ENCODE measurements at places on chromosomes 5 and 9.

DNA sequence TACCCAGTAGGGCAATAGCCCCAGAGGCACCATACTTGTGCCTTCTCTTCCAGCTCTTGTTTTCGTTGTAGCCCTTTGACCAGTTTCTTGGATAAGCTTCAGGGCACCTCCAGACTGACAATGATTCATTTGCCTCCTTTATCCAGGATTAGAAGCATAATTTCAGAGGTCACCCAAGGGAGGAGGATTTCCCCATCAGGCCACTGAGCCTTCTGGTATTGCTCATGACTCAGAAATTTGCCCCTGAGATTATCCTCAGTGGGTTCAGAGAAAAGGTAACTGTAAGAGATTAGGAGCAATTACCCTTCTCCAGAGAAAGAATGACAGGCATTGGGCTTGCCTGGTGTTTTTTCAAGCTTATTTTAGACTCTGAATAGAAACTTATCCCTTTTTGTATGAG is 147.9 kb downstream of the MSX2 start:
- no peak for DNase-seq

- no peak for DNase-seq
These were observed 458.4 kb downstream of the KDM4C start for GRCh38 chr9:7216004-7216841.

GRCh38 chr9:130444565-130445221 is at the start of gene ASS1:
Gene ASS1 (plus strand): TSS chr9:130444961. CDS start chr9:130452229, 7,268 bp downstream.
- DNase-seq, result peak; percentile 80

GRCh38 chr9:22240619-22241018 is 206.0 kb upstream of the DMRTA1 start:
- DNase-seq, result no peak

DNA sequence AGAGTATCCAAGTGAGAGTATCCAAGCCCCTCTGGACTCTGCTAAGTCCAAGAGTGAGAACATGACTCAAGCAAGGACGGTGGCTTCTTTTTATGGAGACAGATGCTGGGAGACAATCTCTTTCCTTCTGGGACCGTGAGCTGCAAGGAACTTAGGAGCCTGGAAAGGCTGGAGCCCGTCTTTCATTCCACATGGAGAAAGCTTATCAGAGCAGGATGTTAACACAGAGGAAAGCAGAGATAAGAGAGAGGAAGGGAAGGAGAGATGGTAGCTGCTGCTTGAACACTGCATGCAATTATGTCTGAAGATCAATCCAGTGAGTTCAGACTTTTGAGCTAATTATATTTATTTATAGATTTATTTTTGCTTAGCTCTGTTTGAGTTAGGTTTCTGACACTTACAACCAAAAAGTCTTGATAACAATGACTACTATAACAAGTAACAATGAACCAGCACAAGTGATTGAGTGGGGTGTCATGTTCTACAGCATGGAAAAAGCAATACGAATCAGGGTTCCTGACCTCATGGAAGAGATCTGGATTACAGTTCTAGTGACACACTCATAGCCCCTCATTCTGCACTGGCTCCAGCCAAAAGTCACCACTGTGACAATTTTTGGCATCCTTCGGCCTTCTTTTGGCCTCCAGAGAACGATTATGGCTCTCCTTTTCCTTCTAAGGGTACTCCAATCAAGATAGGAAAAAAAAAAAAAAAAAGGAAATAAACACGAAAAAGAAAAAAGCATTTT is 71.5 kb downstream of the PRLR start:
- DNase-seq, result no peak

DNA sequence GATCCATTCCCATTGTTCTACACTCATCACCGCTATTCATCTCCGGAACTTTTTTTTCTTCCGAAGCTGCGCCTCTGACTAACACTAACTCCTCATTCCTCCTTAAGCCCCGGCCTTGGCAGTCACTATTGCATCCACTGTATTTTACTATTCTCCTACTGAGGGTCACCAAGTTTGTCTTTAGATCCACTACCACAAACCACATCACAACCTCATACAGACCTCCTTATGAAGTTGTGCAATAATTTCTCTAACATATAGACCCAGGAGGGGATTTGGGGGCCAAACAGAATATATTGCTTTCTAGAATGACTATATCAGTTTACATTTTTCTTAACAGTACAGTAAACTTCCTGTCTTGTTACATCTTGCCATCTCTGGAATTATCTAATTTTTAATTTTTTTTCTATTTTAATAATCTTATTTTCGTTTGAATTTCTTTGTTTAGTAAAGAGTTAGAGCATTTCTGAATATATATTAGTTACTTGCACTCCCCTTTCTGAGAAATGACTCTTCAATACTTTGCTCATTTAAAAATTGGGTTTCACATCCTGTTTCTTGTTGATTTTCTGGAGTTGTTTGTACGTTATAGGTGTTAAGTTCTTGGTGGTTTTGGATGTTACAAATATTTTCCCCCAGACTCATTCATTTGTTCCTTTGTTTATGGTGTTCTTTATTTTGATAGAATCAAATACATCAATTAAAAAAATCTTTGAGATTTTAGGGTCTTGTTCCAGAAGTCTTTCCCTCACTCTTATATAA is 37.1 kb downstream of the DMRT2 start:
- DNase-seq, result no peak

GRCh38 chr5:180331647-180331950 is 21.5 kb downstream of the GFPT2 start:
- DNase-seq, result no peak

DNA sequence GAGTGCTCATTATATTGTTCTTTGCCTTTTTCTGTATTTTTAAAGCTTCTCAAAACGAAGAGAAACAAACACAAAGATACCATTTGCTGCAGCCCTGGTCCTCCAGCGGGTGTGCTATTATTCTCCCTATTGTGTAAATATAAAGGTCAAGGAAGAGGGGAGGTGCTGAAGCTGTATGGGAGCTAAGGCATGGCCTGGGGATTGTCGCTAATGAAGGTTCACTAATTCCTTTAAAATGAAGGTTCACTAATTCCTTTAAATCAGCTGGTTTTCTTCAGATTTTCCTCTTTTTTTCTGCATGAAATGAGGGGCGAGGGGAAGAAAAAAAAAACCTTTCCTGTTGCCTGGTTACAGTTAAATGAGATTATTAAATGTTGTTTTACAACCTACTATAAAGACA is 74.5 kb upstream of the MAP1B start:
- no peak for DNase-seq

- DNase-seq, result no peak
These were observed 41.1 kb upstream of the ERCC6L2 start for GRCh38 chr9:95834281-95834907.

DNA sequence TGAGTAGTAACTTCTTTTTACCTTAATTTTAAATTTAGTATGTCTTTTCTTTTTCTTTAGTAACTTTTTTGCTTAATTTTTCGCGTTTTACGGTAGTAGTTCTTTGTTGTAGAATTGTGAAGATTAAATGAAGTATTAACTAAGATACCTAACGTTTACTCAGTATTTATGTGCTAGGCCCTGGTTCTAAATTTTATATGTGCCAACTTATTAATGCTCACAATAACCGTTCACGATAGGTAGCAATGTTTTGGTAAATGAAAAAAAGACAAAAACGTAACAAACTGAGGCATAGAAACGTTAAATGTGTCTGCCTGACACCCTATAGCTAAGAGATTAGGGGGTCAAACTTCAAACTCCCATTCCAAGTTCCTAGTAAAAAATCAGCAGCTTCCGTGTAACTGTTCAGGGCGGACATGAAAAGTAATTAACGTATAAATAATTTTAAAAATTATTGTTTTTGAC is 1.2 kb downstream of the MRPS30 start:
- DNase-seq, result no peak

GRCh38 chr9:113955076-113955752 is 79.1 kb downstream of the ZNF618 start:
- DNase-seq, result no peak

DNA sequence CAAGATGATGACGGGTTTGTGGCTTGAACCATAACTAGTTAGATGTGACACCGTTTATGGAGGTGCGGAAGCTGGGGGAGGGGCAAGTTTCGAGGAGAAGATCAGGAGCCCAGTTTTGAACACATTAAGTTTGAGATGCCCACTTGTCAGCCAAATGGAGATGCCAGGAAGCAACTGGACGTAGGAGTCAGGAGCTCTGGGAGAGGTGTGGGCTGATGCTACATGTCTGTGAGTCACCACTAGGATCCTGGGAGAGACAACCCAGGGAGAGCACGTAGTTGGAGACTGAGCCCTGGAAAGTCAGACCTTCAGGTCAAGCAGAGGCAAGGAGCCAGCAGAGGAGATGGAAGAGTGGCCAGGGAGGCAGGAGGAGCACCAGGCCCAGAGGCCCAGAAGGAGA is 48.8 kb upstream of the SLC25A51 start:
- no peak for DNase-seq

- peak; percentile 89 for DNase-seq
These were observed 3.0 kb upstream of the ZBTB34 start for GRCh38 chr9:126857261-126857960.

DNA sequence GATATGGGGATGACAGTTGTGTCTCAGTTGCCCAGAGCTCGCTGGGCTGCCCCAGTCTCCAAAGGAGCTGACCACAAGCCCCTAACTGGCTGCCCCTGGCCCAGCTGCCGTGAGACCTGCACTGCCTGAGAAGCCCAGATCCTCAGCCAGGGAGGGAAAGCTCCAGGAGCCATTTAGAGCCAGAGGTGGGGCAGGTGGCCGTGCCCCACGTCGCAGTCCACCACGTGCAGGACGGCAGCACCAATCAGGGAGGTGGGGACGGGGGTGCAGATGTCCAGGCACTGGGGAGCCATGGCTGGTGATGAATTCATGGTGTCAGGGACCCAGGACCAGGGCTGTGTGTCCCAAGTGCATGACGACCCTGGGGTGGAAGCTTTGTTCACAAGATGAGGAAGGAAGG is 13.4 kb downstream of the PRRX2 start:
- DNase-seq, result no peak

- no peak for DNase-seq
These were observed 36.4 kb upstream of the UBQLN1 start for GRCh38 chr9:83744206-83744605.

GRCh38 chr5:127766676-127767335 is 63.6 kb downstream of the CCDC192 start:
- no peak for DNase-seq

GRCh38 chr5:66922881-66923280 is 273.7 kb downstream of the CD180 start:
- no peak for DNase-seq

- DNase-seq, result no peak
These were observed 6.0 kb downstream of the ACTBL2 start for GRCh38 chr5:57476601-57477056.

- peak; percentile 84 for DNase-seq
These were observed at the start of gene LEAP2 for GRCh38 chr5:132873119-132873929. Gene LEAP2 (plus strand): TSS chr5:132873668. CDS start chr5:132873695, 27 bp downstream.

DNA sequence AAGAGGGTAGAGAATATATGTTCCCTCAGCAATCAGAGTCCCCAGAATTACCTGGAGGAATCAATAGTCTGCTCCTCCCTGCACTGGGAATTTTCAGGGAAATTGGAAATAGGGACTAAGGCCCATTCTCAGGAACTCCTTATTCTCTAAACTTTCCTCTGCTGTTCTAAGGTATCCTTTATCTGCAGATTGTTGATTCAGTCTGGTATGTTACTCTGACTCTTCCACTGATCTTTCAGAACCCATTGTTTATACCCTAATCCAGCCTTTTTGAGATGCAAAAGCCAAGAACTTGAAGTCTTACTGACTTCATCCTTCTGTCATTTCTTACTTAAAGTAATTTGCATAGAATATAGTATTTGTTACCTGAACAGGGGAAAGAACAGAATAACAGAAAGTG is 143.5 kb upstream of the PPP1R2B start:
- DNase-seq, result no peak

DNA sequence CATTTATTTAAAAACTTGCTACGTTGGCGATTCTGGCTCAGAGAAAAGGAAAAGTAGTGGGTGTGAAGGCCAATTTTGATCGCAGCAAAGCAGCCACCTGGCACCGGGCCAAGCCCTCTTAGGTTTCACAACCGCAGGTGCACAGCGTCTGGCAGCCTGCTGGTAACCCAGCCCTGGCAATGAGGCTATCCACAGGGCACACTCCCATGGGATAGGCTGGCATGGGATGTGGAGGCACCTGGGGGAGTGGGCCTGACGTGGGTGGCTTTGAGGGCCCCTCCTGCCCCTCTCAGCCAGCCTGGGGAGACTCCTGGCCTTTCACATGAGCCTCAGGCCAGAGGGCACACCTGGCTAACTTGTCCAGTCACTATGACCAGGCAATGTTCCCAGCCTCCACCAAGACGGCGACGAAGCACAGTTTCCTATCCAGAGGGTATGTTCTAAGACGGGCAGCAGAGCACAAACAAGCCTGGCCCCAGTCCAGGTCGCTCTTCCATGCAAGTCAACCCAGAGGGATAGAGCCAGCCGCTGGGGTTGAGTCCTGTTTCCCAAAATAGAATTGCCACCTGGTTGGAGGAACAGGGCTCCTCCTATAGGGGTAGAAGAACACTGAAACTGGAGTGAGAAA is 19.0 kb downstream of the CMBL start:
- DNase-seq, result peak; percentile 94

GRCh38 chr9:137809040-137809576 is 68.5 kb upstream of the CACNA1B start:
- DNase-seq, result no peak

GRCh38 chr9:24608599-24608998 is 62.9 kb upstream of the IZUMO3 start:
- DNase-seq, result no peak

DNA sequence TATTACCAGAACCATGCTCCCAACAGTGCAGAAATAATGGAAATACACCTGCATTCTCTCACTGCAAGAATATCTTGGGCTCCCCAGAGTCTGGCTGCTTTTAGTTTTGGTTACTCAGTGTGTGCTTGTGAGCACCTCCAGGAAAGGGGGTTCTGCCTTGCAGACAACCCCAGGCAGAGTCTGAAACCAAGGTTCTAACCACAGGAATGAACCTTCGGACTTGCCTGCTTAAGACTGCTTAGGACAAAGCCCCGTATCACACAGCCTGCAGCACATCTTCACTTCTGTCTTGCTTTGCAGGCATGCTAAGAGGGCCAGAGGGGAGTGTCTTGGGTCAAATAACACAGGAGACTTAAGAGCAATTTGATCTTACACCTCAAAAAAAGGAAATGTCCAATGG is 94.8 kb upstream of the SPATA31C2 start:
- DNase-seq, result no peak

DNA sequence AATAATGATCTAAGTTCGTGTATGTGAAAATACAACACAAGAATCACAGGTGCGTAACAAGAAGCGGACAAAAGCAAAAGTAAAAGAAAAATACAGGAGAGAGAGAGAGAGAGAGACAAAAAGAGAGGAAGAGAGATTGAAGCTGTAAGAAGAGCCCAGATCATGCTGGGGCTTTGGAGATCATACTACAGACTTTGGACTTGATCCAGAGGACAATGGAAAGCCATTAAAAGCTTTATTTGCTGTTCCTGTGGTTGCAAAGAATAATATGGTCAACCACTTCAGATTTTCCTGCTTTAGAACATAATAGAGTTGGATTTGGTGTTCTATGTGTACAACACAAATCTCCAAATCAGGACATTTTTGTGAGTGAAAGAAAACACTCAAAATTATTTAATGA is 561.4 kb downstream of the CAAP1 start:
- DNase-seq, result no peak

GRCh38 chr9:14247577-14247976 is 66.4 kb downstream of the NFIB start:
- no peak for DNase-seq
